ENCODE measurements at places on chromosomes 1 and 21.
A peak's percentile ranks its signal among the peaks of the same experiment; 100 is the strongest.

- no peak for DNase-seq
Measured at GRCh38 chr1:7680955-7681268, 90.2 kb upstream of the VAMP3 start.

DNA sequence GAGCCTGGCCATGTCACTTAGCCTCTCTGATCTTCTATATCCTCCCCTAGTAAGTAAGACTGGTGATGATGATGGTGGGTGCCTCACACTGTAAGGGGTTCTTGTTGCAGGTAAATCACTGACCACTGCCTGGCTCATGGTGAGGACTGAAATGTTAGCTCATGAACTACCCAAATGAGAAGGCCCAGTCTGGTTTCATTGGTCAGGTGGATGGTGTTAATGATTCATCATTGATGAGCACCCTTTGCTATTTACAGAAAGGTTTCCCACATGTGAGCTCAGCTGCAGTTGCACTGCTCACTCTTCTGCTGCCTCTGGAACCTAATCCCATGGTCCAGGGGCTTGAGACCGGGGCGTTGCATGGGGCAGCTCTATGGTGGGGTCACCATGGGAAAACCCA is 417.7 kb downstream of the PRDM2 start:
- DNase-seq: no peak

- DNase-seq: no peak
Measured at GRCh38 chr21:18253221-18253620, 8.6 kb downstream of the CHODL start.

DNA sequence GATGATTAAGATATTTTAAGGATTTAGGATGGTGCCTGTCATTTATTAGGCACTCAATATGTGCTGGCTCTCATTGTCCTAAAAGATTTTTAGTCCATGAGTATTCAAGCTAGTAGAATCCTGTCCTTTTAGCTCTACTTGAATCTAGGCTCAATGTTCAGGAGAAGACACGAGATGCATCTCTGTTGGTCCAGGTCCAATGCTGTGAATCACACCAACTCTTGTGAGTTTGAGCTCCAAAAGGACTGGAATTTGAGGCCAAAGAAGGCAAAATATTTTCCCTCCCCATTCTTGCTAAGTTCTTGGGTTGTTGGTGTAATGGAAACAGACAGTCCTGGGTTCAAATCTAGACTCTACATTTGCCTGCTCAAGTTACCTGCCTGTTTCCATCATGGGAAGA is 1.4 kb upstream of the PODN start:
- DNase-seq: no peak

- DNase-seq: no peak
Measured at GRCh38 chr1:44672961-44673674, 1.2 kb downstream of the TMEM53 start.

GRCh38 chr1:41907446-41907845 is 11.3 kb downstream of the HIVEP3 start:
- no peak for DNase-seq

- no peak for DNase-seq
Measured at GRCh38 chr1:17189632-17189990, 15.3 kb upstream of the PADI1 start.

DNA sequence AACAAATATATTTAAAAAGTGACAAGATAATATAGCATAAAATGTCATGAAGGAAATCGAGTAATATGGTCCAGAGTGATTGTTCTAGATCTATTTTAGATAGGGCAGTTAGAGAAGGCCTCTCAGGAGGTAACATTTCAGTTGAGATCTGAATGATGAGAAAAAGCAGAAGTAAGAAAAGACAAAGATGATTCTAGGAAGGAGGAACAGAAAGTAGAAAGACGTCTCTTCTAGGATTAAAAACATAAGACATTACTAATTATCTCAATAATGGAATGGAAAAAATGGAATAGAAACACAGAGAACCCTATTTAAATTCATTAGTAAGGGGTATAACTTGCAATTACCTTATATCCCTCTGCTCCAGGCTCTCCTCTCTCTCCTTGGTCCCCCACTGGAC is 130.0 kb upstream of the ZNHIT6 start:
- no peak for DNase-seq

GRCh38 chr1:176628775-176629174 is 165.8 kb downstream of the PAPPA2 start:
- DNase-seq: no peak

- no peak for DNase-seq
Measured at GRCh38 chr1:65009724-65010420, 43.5 kb upstream of the JAK1 start.

DNA sequence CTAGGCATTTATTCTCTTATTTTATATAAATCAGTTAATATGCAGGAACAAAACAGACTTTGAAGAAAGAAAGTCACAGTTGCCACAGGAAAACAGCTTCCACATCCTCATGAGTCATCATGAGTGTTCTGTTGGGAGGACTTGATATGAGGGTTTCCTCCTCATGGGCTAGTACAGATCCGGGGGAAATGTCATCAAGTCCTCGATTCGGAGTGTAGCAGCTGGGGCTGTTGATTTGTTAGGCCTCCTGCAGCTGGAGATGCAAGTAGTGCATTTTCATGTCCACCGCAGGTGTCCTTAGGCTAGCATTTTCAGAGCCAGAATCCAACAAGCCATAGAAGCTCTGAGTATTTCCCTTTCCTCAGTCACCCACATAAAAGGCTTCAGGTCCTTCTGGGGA is 36.7 kb downstream of the ADAM30 start:
- no peak for DNase-seq

- DNase-seq: no peak
Measured at GRCh38 chr1:61956784-61957183, 214.5 kb downstream of the PATJ start.

GRCh38 chr1:17521946-17522612 is 17.4 kb upstream of the ARHGEF10L start:
- no peak for DNase-seq

GRCh38 chr1:94658221-94658620 is 116.7 kb upstream of the F3 start:
- DNase-seq: no peak

DNA sequence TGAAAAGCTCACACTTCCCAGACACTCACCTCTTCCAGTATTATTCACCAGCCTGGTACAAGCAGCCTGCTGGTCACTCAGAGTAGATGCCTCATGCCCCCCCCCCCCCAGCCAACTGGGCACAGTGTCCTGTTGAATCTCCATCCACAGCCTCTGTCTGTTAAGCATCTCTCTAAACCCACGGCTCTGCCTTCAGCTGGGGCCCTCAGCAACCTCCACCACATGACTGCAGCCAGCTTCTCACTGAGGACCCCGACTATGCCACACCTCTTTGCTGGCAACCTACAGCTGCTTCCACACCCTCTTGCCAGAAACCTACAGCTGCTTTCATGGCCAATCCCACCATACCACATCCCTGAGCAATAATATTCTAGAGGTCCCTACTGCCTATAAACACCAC is 113.1 kb downstream of the RHOU start:
- no peak for DNase-seq

DNA sequence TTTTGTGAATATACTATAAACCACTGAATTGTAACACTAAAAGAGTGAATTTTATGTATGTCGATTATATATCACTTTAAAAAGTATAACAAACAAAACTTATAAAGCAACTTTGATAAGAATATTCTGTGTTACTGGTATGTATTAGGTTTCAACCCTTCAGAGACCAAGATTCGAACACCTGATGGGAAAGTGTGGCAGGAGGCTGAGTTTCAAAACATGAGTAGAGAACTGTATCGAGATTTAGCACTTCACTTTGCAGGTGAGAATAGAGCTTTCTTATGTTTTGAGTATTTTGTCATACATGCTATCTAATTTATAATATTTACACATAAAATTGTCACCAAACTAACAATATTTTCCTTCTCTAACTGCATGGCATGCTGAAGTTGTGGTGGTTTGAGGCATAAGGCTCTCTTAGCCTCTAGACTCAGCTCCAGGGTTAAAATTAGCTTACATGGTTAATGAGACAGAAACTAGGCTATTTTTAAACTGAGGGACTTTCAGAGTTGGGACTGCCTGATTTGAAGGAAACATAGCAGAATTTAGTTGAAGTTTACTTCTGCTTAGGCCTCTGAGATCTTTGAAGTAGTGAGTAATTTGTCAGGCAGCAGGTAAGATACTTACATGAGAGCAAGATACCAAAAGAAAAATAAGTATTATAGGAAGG is 48.6 kb downstream of the CEP350 start:
- DNase-seq: no peak

GRCh38 chr1:183968386-183968785 is 69.1 kb downstream of the COLGALT2 start:
- DNase-seq: no peak

- no peak for DNase-seq
Measured at GRCh38 chr1:205832326-205832751, 17.6 kb downstream of the PM20D1 start.

- no peak for DNase-seq
Measured at GRCh38 chr1:110605446-110605845, 712 bp downstream of the KCNA2 start.

- DNase-seq: no peak
Measured at GRCh38 chr1:83547901-83548300, 451.0 kb downstream of the TTLL7 start.

- DNase-seq: peak; percentile 33
Measured at GRCh38 chr1:171841931-171842761, 848 bp downstream of the DNM3 start.

DNA sequence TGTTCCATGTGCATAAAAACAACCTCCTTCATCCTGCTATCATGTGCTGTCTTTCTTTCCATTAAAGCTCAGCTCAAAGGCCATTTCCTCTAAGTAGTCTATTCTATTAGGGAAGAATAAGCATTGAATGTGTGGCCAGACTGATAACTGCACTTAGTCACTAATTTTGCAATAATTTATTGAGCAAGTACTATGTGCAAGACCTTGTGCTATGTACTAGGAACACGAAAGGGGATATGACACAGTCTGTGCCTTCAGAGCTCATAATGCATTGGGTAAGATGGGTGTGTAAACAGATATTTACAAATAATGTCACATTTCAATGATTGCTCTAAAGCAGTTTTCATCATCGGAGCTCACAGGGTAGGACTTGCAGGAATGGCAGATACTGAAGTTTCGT is 54.2 kb downstream of the NMNAT2 start:
- DNase-seq: no peak

DNA sequence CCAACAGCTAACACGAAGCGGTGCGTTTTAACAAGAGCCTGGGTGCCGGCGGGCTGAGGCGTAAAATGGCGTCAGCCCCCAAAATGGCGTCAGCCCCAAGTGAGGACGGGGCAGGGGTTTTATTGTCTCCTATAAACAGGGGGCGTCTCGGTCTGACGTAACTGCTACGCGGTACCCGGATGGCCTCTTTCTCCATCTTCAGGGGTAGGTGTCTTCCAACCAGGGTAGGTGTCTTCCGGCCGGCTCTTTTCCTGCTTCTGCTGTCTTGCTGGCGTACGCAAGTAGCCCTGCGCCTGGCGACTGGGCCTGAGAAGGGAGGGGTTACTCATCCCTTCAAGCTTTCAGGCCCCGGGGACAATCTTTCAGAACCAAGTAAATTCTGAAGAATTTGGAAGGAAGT is 45.3 kb downstream of the LGR6 start:
- DNase-seq: no peak

DNA sequence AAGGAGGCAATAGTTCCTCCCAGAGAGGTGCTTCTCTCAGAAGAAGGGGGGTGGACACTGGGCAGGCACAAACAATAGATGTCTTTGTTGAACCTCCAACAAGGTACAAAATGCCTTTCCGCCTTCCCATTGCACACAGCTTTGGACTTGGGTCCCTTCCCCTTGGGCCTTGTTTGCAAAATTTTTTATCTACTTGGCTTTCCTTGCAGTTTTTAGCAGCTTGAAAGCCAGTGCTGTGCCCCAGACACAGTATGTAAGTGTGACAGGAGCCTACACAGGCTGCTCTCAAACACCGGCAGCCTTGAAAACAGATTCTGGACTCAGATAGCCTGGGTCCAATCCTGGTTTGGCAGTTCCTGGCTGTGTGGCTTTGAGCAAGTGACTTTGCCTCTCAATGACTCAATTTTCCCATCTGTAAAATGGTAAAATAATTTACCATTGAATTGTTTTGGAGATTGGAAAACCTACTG is 43.0 kb downstream of the ELAPOR1 start:
- no peak for DNase-seq

DNA sequence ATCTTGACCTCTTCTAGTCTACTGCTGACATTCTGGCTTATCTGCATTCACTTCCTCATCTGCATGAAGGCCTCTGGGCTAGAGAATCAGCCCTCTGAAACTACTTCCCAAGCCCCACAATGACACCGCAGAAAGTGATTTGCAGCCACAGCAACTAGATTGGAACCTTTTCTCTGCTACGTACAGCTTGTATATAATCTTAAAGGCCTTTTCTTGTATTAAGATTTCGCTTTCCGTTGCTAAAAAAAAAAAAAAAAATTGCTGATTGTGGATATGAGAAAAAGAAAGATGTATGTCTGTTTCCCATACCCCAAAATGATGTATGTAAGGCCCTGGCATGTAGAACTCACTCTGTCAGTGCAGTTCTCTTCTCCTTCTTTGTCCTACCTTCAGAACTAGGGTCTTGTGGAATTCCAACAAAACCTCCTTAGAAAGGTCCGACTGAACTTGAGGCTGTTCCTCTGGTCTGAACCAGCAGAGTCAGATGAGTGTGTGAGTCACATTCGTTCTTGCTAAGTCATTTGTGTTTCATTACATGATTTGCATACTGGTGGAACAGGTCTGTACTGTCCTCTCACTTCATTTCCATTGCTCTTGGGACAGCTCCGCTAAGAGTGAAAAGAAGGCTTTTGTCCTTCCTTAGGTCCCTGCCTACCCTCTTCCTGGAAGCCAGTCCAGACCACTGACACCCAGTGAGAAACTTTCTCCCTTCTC is 62.7 kb downstream of the PLPP3 start:
- DNase-seq: no peak

DNA sequence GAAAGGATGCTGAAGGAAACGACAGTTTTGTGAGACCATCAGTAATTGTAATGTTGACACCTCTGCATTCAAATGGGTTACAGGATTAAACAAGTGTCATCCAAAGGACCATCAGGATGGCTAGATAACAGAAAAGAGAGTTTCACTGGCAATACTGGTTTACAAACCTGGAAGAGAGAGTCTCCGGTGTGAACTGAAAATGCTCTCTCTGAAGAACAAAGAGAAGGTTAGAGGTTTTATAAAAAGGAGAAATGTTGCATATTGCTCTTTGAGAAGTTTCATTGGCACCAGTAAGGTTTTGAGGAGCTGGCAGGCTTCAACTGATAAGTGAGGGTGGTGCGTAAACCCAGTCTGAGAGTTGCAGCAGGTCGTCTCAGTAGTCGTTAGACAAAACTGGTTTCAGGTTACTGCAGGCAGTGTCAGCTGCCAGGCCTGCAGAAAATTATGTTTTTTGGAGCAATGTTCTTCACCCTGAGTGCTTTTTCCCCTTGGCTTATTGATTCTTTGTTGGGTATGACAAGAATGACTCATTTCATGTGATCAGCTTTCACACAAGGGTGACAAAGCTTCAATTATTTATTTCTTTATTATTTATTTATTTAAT is 42.2 kb downstream of the KCNK1 start:
- no peak for DNase-seq

GRCh38 chr1:201591348-201591747 is 52.4 kb downstream of the NAV1 start:
- DNase-seq: no peak

DNA sequence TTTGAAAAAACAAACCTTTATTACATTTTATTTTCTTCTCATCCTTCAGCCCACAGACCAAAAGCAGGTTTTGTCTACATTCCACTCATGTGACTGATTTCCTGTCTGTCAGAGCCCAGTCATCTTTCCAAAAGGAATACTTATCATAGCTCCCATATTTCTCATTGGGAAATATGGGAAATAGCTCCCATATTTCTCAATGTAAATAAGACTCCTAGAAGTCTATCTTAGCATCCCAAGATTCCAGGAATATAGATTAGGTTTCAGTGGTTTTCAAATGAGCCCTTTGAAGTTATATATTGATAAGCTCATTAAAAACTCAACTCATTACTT is 19.1 kb upstream of the NRDC start:
- DNase-seq: no peak

Data from activated CD4-positive, CD25-positive, alpha-beta regulatory T cell treated with anti-CD3 and anti-CD28 coated beads, Interleukin-2, amount 50 U/mL, for 72 hours (primary cell).